ENCODE measurements at places on chromosomes 1 and 21.

DNA sequence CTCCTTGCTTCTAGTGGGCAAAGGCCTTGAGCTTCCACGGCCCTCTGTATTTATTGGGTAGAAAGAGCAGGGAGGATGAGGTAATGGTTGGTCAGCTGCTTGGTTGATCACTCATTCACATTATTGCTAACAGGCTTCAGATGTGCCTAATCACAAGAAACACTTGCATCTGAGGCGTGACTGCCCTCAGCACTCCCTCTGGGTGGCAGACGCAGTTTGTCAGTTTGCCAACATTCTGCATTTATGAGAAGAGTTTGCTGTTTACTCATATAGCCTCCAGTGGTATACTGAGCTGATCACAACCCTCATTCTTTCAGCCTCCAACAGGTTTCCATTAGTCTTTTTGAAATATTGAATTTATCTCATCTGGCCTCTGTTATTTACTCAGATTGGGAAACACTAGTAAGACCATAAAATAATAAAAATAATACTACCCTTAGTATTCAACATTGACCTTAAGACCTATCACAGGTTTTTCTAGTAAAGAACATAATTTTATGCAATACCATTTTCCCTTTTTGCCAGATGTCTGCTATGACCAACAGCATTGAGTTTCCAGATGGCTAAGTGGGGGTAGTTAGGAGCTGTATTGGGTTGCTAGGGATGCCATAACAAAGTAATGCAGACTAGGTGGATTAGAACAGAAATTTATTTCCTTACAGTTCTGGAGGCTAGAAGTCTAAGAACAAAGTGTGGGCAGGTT is 53.3 kb downstream of the PTGFR start:
- no peak for DNase-seq

DNA sequence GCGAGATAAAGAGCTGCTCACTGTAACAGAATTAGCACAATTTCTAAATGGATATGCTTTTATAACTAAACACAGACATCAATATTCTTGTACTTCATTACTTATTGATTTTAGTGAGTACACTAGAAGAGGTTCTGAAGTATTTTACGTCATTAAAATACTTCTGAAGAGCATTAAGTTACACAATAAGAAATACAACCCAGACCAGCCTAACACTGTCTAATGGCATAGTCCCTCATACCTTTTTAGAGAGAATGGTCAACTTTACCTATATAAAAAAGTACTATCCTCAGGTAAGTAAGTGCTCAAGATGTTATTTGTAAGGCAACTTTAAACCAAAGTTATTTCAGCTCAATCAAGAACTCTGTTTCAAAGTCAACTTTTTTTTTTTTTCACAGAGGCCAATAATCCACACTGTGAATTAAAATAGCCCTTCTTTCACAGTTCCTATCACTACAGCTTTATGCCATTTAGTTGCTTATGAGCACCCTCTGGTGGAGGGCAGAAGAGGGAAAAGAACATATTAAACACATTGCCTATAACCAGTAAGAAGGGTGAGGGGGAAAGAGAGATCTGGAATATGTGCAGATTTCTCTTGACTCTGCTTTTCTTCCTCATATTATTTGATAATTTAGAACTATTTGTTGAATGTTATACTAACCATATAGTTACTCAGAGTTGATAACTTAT is 182.1 kb upstream of the DMRTA2 start:
- DNase-seq: no peak

- DNase-seq: no peak
These were observed 1312.2 kb downstream of the PLA2G4A start for GRCh38 chr1:188140958-188141357.

- no peak for DNase-seq
These were observed 1.7 kb downstream of the SYPL2 start for GRCh38 chr1:109468061-109468460.

GRCh38 chr1:65360648-65361047 is 51.3 kb downstream of the DNAJC6 start:
- DNase-seq: no peak

GRCh38 chr1:25973610-25974321 is 24.1 kb downstream of the PAFAH2 start:
- DNase-seq: no peak

GRCh38 chr1:54337034-54337433 is 69.2 kb downstream of the SSBP3 start:
- DNase-seq: no peak

DNA sequence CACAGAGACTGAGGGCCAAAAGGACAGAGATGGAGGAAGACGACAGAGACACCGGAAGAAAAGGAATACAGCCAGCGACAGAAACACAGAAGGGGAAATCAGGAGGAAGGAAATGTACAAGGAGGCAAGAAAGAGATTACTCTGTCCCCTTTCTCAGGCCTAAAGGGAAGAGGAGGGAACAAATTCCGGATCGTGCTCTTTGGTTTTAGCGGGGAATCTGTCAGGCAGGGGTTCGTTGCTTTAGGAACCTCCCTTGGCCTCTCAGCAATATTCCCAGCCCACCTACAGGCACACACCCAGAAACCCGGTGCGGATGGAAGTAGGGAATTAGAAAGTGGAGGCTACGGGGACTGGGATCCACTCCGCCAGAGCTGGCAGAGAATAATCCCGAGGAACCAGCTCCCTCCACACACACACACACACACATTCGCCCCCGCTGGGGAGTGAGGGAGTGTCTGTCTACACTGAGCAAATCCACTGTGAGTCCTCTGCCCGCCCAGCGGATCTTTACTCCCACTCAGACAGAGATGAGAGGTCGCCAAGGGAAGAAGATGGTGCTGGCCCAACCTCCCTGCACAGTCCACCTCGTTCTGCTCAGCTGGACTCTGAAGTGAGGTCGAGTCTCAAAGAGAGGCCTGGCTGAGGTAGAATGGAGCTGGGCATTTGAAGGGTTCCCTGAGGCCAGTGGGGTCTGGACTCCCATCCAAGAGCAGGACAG is 5.7 kb downstream of the TAL1 start:
- DNase-seq: no peak

DNA sequence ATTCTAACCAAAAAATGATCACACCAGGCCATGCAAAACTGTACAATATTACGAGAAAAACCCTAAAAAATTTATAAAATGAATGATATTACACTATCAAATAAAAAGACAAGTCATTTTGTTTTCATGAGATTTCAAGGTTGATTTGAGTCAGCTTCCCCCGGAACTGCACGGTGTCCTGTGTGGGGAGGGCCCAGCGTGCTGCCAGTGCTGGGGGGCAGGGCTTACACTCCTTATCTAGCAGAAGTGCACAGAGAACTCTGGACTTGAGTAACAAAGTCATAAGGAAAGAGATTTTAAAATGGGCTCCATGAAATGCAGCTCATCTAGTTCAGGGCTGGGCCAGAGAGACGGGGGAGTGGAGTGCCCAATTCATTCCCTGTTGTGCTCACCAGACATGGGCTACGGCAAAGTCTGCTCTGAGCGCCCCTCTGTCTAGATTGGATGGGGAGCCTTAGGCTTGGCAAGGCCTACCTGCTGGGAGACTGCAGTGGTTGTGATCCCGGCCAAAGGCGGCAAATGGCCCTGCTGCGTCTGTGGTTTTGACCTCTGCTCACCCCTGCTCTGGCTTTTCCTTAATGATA is 50.1 kb downstream of the COQ8A start:
- no peak for DNase-seq

GRCh38 chr1:15212954-15213291 is 34.1 kb upstream of the FHAD1 start:
- no peak for DNase-seq

- DNase-seq: no peak
These were observed 17.5 kb downstream of the BACH1 start for GRCh38 chr21:29316029-29316742.

GRCh38 chr1:34520111-34520510 is 234.7 kb upstream of the GJB5 start:
- no peak for DNase-seq

- DNase-seq: no peak
These were observed 40.1 kb upstream of the LRRC8D start for GRCh38 chr1:89780721-89781120.

DNA sequence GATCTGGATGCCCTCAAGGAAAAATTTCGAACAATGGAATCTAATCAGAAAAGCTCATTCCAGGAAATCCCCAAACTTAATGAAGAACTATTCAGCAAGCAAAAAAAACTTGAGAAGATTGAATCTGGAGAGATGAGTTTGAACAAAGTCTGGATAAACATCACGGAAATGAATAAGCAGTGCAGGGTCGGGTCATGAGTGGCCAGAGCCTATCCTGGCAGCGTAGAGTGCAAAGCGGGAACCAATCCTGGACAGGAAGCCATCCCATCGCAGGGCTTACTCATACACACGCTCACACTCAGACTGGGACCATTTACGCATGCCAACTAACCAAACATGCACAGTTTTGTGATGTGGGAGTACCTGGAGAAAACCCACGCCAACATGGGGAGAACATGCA is 43.1 kb downstream of the ZMYM1 start:
- no peak for DNase-seq

- DNase-seq: no peak
These were observed 170.9 kb downstream of the ZBTB18 start for GRCh38 chr1:244221991-244222390.

DNA sequence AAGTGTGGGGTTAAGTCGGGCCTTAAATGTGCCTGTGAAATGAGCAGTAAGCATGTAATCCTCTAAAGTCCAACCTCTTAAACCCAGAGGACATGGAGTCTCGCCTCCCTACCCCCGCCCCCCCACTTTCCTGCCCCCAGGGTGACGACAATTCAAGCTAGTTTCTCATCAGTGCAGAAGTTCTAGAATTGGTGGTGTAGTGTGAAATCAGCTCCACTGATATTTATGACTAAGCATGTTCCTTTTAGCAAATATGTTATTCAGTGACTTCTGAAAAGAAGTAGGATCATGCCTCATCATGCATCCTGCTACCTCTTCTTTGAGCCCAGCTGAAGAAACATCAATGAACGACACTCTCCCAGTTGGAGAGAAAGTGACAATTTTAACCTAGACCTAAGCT is 2.6 kb upstream of the ABCB10 start:
- DNase-seq: no peak

GRCh38 chr1:180997843-180998504 is 24.7 kb downstream of the STX6 start:
- DNase-seq: no peak

DNA sequence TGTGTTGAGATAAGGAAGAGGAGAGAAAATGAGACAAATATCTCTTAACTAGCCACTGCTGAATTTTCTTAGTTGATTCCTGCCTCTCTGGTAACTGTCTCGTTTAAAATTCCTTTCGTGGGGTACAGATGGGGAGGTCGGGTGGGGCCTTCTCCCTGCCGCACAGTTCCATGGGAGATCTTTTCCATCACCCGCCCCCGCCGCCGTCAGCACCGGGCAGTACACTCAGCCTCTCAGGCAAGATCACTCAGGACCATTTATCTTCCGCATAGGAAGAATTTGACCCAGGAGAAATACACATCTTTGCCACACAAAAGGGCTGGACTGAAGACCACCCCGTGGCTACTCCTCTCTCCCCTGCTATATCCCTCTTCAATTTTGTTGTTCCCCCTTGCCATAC is 2.3 kb upstream of the VPS26C start:
- no peak for DNase-seq

DNA sequence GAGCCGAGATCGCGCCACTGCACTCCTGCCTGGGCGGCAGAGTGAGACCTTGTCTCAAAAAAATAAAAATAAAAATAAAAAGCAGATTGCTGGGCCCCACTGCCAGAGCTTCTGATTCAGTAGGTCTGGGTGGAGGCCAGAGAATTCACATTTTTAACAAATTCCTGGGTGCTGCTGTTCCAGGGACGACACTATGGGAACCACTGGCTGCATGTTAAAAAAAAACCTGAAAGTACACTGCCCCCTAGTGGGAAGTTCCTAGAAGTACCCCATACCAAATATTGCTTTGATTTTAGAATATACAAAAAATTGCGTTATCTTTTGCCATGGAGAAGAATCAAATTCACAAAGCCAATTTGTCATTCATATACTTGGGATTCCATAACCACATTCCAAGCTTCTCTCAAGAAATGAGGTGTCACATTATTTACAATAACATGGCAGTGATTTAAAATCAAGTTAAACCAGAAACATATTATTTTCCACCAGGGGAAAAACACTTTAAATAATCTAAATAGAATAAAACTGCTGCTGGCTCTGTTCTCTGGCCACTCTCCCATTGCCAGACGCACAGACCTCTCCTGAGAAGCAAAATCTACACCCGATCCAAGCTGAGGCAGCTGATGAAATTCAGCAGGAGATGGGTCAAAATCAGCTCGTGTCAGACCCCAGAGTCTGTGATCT is 27.4 kb downstream of the SYF2 start:
- DNase-seq: no peak
